ENCODE measurements at places on chromosomes 2 and 18. TPM values are rescaled to one million over a fixed set of nuclear protein-coding genes. Genes with fewer than 3 reads are reported as not detected.

DNA sequence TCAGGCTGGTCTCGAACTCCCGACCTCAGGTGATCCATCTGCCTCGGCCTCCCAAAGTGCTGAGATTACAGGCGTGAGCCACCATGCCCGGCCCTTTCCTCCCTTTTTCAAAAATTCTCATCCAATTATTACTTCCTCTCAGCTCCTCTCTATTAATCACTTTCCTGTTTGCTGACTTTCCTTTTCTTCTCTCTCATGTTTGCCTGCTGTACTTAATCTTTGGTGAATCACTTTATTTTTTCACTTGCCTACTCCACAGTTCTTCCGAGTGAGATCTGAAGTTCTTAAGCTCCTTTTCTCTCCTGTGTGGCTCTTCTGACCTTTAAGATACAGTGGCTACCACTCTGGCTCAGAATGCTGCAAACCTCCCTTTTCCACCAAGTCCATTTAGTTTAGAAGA, 126.3 kb upstream of the SERTAD2 start:
- peak; percentile 14 for DNase-seq

- DNase-seq = no peak
Measured at GRCh38 chr2:48266698-48267097, 263.3 kb upstream of the STON1 start.

GRCh38 chr2:66840321-66841002, 405.5 kb downstream of the MEIS1 start:
- no peak for DNase-seq

DNA sequence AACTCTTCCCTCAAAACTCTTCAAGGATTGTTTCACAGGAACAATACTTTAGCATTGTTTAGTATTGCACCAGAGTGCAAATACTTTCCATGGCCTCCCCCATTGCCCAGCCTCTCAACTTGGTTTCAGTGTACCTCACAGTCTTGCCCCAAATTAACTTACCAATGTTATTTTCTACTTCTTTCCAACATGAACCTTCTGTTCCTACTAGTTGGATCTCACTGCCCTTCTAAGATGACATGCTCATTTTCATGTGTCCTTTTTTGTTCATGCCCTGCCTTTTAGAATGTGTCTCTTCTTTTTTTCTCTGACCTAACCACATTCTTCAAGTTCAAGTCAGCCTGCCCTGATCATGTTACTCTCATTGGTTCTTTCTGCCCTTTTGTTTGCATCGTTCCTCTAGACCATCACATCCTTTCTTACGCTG, 4.1 kb downstream of the SPATS2L start:
- no peak for DNase-seq

- DNase-seq = no peak
Measured at GRCh38 chr2:42312106-42312505, 48.9 kb downstream of the COX7A2L start.

GRCh38 chr2:110794951-110795350, 62.6 kb downstream of the ACOXL start:
- no peak for DNase-seq

DNA sequence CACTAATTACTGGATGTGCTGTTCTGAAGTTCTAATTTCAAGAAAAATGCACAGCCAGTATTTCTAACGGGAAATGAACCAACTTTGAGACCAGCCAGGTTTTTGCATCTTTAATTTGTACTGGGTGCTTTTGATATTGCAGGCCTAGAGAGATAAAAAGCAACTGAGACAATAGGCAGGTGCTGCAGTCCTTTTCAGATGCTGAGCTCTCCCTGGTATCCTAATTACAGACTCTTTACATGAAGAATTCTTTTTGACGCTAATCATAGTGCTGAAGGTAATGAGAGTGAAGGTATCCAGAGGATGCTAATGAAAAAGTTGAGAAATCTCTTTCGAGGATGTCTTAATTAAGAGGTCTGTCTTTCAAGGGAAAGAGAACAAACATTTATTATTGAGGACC, 85.1 kb downstream of the SERPINB8 start:
- no peak for DNase-seq

GRCh38 chr2:14891546-14891945, 259.0 kb downstream of the LRATD1 start:
- no peak for DNase-seq

- no peak for DNase-seq
Measured at GRCh38 chr2:28319118-28320008, 73.3 kb upstream of the FOSL2 start.

- peak; percentile 74 for DNase-seq
Measured at GRCh38 chr2:65228263-65228750, 676 bp downstream of the ACTR2 start.

DNA sequence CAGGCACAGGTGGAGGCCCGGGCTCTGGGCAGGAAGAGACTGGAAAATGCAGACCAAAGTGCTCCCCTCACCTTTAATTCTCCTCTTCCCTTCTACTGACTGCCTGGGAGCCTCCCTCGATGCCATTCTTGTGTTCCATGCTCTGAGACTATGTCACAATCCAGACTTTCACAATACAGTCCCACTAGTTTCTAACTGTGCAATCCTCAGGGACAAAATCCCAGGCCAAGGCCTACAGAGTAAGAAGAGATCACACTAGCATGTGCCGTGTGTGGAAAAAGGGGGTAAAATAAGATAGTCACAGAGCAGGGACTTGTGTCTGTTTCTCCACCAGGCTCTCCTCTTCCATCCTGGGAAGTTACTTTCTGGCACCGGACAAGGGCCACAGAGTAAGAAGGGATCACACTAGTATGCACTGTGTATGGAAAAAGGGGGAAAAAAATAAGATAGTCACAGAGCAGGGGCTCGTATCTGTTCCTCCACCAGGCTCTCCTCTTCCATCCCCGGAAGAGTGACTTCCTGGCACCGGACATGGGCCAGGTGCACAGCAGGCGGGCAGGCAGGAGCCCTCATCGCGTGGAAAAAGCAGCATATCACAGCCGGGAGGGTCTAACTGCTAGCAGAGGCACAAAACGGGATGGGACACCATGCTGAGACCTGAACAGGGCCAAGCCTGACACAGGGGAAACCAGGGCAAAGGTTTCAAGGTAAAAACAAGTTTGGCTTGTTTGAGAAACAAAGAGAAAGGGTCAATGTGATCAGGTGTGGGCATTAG, 9.6 kb downstream of the CYB5A start:
- DNase-seq = no peak

DNA sequence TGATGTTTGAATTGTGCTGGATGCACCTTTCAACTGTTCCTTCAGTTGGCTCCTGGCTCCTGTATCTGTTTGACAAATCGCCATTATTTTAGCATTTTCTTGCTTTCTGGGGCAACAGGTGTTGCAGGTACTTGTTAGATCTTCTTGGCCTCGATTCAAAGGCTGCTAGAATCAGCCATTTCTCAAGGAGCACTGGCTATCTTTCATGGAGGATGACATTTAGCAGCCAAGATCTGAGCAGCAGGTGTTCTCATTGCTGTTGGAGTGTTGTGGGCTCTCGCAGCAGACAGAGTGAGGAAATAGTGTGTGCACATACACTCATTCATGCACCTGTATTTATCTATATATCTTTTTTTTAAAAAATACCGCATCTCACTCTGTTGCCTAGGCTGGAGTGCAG, 52.2 kb downstream of the INPP5D start:
- no peak for DNase-seq

DNA sequence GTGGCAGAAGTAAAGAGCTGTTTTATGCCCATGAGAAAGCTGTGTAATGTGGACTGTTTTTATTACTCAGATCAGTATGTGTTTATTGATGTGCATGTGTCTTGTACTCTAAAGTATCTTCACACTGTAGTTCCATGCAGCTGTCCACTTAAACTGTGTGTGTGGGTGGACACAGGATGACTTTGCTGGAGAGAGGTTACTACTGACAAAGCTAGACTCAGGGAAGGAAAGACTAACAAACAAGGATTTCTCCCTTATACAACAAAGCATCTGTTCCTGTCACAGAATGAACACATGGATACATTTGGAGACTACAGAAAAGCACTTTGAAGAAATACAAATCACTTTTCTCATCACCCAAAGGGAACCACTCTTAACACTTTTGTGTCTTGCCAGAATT, 10.0 kb downstream of the FHOD3 start:
- no peak for DNase-seq

DNA sequence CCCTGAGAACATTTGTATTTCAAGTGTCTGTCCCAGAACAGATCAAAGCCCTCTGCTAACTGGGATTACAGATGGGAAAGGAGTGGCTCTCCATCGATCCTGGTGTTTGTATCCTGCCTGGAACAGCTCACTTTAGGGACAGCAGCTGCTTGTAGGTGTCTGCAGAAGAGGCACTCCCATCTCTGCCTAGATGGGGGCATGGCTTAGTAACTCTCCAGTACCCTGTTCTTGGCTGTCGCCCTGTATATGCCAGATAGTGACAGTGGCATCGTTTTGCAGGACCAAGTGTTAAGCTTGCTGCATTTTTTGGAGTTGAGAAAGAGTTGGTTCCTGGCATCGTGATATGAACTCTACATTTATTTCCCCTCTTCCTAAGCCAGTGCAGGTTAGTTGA, 189.9 kb downstream of the SH3RF3 start:
- DNase-seq = no peak

- no peak for DNase-seq
Measured at GRCh38 chr2:174874085-174874484, 109.8 kb upstream of the CHRNA1 start.

DNA sequence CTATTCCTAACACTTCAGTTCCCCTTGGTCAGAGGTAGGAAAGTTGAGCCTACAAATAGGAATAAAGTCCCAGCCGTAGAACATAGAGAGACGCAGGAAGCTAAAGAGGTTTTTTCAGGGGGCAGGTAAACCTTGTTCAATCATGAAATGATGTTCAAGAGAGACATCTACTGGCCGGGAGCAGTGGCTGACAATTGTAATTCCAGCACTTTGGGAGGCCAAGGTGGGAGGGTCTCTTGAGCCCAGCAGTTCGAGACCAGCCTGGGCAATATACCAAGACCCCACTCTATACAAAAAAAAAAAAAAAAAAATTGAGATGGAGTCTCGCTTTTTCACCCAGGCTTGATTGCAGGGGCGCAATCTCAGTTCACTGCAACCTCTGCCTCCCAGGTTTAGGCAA, 66.7 kb upstream of the DNAJC10 start:
- DNase-seq = peak; percentile 35

DNA sequence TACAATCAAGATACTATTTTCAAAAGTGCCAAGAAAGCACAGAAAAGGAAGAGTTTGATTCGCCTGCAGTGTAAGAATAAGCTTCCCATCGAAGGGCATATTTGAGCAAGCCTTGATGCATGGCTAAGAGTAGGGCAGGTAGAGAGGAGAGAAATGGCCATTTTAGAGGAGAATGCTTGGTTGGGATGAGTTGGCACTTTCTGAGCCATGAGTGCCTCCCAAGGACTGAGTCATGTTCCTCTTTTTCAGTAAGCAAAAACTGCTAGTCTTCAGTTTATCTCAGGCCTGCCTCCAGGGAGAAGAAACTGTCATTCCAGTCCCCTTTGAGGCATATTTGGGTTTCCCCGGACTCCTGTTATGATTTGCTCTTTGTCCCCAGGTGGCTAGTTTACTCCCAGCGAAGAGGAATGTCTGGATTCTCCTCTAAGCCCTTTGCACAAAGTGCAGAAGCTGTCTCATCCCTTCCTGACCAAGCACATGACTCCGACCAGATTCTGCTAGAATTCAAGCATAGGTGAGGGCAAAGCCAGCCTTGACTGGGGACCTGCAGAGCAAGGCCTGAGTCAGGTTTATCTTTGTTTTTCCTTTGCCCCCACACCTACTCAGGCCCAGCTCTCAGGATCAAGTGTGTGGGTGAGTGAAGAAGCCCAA, 115.2 kb downstream of the TTC32 start:
- peak; percentile 94 for DNase-seq

DNA sequence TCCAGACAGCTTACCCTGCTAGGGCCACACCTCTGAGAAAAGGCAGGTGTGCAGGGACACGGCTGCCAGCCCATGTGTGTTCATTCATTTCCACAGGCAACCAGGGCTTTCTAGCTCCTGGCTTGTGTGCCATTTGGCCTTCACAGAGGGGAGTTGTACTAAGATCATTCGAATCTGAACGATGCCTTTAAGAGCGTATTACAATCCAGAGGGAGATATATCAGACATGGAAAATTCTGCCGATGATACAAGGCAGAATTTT, 64.2 kb upstream of the OTOF start:
- DNase-seq = no peak

Gene C2orf72
- 12.8 TPM for total RNA-seq

Gene TANC1
- total RNA-seq = 9.7 TPM

Gene KIF1A
- not detected for total RNA-seq

Gene COLEC11
- 5.2 TPM for total RNA-seq

Gene SP5
- 1.8 TPM for total RNA-seq

Gene TXNDC9
- total RNA-seq = 117 TPM

Gene ANKRD53
- not detected for total RNA-seq

Gene ZNF385B
- not detected for total RNA-seq
